ENCODE measurements at places on chromosomes 3 and 15.
A peak's percentile ranks its signal among the peaks of the same experiment; 100 is the strongest.

DNA sequence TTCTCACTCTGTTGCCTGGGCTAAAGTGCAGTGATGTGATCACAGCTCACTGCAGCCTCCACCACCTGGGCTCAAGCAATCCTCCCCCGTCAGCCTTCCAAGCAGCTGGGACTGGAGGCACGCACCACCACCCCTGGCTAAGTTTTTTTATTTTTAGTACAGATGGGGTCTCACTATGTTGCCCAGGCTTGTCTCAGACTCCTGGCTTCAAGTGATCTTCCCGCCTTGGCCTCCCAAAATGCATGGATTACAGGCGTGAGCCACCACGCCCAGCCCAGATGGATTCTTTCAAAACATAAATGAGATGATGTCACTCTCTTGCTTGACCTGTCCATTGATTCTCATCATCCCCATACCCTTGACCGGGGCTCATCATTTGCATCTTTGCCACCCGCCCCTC is 72.6 kb upstream of the SLC6A6 start:
- DNase-seq: no peak

DNA sequence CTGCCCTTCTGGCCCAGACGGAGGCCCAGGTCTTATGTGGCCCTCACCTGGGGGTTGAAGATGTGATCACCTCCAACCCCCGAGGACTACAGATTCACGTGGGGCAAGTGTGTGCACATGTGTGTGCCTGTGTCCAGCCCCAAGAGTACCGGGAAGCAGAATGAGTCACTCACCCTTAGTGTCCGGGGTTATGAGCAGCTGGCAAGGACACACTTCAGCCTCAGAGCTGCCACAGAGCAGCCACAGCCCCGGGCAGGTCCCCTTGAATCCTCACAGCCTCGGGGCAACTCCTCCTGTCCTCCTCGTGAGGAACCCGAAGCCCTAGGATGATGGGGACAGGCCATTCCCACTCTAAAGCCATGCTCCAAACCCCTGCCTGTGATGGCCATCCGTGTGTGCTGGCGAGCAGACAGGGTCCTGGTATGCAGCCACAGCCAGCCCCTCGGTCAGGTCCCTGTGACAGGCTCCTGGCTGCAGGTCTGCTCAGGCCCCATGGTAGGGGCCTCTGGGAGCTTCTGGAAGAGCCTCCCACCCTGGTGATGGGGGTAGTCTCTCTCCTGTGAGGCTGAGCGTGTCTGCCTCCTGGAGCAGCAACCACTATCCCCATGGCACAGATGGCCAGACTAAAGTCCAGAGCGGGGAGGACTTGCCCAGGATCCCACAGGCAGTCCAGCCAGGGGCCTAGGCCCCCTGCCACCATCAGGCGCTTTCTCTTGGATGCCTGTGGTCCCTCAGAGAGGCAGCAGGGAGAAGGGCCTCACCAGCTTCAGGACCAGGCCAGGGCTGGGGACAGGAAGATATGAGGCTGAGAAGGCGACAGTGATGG is 852 bp downstream of the STAB1 start:
- DNase-seq: no peak

- DNase-seq: peak; percentile 80
Measured at GRCh38 chr3:52798978-52799476, 4.4 kb downstream of the ITIH3 start.

GRCh38 chr3:58317811-58318210 is 11.5 kb downstream of the HTD2 start:
- no peak for DNase-seq

DNA sequence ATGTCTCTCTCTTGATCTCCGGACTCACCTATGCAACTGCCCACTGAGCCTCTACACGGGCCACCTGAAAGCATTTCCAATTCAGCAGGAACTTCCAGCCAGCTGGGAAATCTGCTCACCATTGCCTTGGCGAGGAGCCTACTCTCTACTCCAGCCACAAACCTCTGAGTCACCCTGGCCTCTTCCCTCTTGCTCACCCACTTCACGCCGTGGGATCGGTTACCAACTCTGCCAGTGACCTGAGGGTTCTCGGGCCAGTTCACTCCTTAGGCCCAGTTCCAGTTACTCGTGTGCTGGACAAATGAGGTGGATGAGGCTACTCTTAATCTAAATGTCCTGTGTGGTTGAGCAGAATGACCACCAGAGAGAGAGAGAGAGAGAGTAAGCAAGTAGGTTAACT is 70.1 kb downstream of the CEMIP start:
- no peak for DNase-seq

GRCh38 chr15:40275523-40275922 is 7.3 kb downstream of the ANKRD63 start:
- no peak for DNase-seq

DNA sequence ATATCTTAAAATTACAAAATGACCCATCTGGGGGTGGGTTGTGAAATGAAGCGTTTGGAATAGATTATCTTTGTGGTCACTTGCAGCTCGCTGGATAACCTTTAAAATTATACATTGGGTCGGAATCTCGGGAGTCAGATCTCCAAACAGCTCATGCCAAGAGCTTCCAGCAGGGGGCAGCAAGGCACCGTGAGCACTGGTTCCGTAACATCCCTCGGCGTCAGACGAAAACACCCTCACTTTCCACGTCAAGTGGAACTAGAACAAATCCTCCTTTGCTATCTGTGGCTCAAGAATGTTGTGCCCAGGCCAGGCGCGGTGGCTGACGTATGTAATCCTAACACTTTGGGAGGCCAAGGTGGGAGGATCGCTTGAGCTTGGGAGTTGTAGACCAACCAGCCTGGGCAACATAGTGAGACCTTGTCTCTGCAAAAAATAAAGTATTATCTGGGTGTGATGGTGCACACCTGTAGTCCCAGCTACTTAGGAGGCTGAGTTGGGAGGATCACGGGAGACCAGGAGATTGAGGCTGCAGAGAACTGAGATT is 31.1 kb downstream of the UMPS start:
- peak; percentile 75 for DNase-seq

- no peak for DNase-seq
Measured at GRCh38 chr3:108076564-108076963, 14.3 kb downstream of the CD47 start.

GRCh38 chr3:59126446-59126845 is 76.6 kb upstream of the CFAP20DC start:
- no peak for DNase-seq

DNA sequence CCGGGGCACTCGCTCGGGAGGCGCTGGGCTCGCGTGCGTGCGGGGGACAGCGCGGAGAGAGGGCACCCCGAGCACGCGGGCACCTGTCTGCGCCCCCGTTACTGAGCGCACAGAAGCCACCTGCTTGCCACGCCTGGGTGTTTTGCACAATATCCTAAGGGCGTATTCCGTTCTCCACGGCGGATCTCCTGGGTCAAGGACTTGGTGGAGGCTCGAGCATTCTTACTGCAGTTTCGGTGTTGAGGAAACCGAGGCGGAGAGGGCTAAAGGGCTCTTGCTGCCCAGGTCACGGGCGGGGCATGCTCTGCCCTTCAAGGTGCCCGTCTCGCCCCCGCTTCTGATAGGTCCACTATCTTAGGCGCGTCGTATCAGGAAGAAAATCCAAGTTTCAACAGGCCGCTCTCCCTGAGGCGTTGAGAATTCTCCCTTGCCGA is 526 bp downstream of the GPD1L start:
- no peak for DNase-seq

DNA sequence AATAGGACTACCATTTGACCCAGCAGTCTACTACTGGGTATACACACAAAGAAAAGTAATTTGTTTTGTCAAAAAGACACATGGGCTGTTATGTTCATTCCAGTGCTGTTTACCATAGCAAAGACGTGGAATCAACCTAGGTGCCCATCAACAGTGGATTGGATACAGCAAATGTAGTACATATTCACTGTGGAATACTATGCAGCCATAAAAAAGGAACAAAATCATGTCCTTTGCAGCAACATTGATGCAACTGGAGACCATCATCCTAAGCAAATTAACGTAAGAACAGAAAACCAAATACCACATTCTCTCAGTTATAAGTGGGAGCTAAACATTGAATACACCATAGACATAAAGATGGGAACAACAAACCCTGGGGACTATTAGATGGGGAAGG is 25.8 kb downstream of the BBX start:
- DNase-seq: no peak

DNA sequence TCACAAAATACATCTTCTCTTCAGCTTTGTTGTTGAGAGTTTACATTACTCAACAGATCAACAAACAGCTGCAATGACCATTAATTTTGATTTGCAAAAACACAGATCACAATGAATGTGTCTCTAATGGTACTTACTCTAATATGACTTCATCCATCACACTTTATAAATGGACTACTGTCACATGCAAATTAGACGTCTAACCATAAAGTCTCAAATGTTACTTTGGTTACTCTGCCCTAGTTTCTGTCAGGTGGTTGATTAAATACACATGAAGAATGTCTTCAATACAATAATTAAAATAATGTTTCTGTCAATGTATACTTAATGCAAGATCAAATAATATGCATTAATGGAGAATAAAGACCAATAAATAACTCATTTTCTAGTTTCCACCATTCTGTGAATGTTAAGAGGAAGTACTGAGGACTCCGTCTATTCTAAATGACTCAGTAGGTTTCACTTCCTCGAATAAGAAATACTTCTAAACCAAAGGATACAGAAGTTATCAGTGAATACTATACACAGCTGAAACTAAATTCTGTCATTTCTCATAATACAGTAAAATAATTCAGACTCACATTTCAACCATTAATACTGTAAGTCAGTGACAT is 145.8 kb downstream of the CBLB start:
- DNase-seq: no peak

- DNase-seq: no peak
Measured at GRCh38 chr15:38176155-38176554, 76.5 kb upstream of the SPRED1 start.

GRCh38 chr15:39281094-39281493 is 299.8 kb upstream of the THBS1 start:
- no peak for DNase-seq

DNA sequence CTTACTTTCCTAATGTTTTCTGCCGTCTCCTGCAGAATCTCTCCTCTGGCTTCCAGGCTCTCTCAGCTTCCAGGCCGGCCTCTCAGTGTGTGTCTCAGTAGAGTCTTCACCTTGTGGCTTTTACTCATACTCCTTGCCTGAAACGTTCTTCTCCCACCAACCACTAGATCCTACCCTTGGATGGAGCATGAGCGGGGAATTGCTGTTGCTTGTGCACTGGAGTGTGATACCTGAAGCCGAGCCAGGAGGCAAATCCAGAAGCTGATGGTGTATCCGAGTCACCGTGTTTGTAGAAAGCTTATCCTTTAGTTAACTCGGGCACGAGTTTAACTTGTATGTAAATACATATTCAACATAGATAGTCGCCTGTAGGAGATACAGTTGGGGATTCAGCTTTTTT is 285.0 kb upstream of the C2CD4B start:
- no peak for DNase-seq

- DNase-seq: no peak
Measured at GRCh38 chr15:70096215-70097062, 1.3 kb downstream of the TLE3 start.

DNA sequence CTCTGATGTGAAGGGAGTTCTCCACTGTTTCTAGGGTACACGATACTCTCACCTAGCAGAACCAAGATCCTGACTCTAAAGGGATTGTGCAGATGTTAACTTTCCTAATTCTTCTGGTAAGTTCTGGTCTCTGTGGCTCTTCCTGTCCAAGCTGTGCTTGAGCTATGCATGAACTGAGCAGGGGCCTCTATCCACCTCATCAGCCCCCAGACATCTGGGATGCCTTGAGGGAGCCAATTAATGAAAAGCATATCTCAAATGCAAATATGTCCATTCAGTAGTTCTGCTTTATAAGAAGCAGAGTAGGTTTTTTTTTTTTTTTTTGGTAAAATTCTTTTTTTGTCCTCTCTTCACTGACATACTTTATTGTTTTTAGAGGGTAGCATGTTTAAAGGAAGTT is 89.6 kb downstream of the POLR2M start:
- no peak for DNase-seq

GRCh38 chr3:139827833-139828232 is 107.2 kb upstream of the CLSTN2 start:
- DNase-seq: no peak

DNA sequence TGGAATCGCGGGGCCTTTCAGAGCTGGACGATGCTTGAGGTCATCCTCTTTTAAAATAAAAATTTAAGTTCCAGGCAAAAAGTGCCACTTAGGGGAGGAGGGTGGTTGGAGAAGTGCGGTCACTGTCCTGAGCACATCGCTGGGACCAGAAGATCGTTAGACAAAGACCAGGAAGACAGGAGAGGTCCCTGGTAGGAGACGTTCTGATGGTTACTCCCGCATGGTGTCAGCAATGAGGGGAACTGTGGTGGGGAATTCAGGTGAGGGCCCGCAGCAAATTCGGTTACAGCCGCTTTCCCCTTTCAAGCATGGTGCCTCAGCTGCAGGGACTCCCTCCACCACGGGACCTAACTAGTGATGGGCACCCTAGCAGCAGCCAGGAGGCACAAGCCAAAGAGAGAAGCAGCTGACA is 1.0 kb upstream of the ISY1 start:
- peak; percentile 32 for DNase-seq

GRCh38 chr3:11499144-11499543 is 144.6 kb downstream of the VGLL4 start:
- no peak for DNase-seq
